Immature natural killer cell (primary cell): ENCODE measurements at places on chromosomes 3 and 15.

GRCh38 chr3:46113608-46114007 lies 86.3 kb upstream of the XCR1 start:
- no peak overlapping the region for H3K4me3 ChIP-seq
- peaks cover 5% of the 10 kb centered on the region for H3K27me3 ChIP-seq
- H3K27ac ChIP-seq, result no peak overlapping the region
- peaks cover 42% of the 10 kb centered on the region for H3K4me1 ChIP-seq
- no peak for DNase-seq

- H3K27me3 ChIP-seq, result no peaks in the 10 kb centered on the region
- peaks cover 12% of the 10 kb centered on the region for H3K36me3 ChIP-seq
- DNase-seq, result no peak
- H3K4me3 ChIP-seq, result no peak overlapping the region
- no peak overlapping the region for H3K27ac ChIP-seq
- no peaks in the 10 kb centered on the region for H3K4me1 ChIP-seq
Observed at GRCh38 chr15:34355241-34355640, 11.8 kb downstream of the LPCAT4 start.

- H3K36me3 ChIP-seq, result peaks cover 5% of the 10 kb centered on the region
- no peaks in the 10 kb centered on the region for H3K27me3 ChIP-seq
- DNase-seq, result no peak
- H3K27ac ChIP-seq, result no peak overlapping the region
- H3K4me1 ChIP-seq, result no peaks in the 10 kb centered on the region
Observed at GRCh38 chr3:197545101-197545500, 10.7 kb downstream of the BDH1 start.

DNA sequence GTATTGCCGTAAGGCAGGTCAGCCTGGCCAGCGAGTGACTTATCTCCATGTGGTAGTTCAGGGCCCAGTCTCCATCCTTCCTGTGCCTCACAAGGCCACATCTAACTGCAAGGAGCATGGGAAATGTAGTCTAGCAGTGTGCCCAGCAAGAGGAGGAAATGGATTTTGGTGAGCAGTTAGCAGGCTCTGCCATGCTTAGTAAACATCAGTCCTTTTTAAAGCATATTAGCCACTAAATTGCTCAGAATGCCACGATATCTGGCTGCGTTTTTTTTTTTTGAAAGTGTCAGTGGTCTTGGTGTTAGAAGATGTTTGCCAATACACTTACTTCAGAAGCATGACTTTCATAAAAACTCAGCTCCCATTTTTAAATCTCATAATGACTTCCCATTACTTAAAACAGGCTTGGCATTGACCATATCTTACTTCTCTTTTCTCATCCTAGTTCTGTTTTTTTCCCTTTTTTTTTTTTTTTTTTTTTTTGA lies 470.2 kb upstream of the TPRG1 start:
- no peak overlapping the region for H3K4me3 ChIP-seq
- peak overlapping the region; percentile 54 for H3K27ac ChIP-seq
- no peaks in the 10 kb centered on the region for H3K27me3 ChIP-seq
- H3K4me1 ChIP-seq, result peaks cover 40% of the 10 kb centered on the region
- no peak for DNase-seq
- peaks cover 7% of the 10 kb centered on the region for H3K36me3 ChIP-seq

DNA sequence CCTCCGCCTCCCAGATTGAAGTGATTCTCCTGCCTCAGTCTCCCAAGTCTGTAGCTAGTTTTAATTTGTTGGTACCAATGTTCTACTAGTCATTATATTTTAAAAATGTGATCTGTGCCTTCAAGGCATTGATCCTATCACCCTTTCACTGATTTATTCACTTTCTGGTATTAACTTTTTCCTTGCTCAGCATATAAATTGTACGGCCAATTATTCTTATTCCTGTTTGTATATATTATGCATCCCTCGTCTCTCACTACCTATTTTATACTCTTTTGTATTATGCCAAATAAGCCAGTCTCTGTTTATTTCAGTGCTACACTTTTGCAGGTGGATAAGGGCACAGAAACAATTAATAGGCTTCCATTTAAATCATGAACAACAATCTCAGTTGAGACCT lies 620.2 kb upstream of the BCHE start:
- H3K4me1 ChIP-seq, result no peaks in the 10 kb centered on the region
- DNase-seq, result no peak
- no peaks in the 10 kb centered on the region for H3K36me3 ChIP-seq

DNA sequence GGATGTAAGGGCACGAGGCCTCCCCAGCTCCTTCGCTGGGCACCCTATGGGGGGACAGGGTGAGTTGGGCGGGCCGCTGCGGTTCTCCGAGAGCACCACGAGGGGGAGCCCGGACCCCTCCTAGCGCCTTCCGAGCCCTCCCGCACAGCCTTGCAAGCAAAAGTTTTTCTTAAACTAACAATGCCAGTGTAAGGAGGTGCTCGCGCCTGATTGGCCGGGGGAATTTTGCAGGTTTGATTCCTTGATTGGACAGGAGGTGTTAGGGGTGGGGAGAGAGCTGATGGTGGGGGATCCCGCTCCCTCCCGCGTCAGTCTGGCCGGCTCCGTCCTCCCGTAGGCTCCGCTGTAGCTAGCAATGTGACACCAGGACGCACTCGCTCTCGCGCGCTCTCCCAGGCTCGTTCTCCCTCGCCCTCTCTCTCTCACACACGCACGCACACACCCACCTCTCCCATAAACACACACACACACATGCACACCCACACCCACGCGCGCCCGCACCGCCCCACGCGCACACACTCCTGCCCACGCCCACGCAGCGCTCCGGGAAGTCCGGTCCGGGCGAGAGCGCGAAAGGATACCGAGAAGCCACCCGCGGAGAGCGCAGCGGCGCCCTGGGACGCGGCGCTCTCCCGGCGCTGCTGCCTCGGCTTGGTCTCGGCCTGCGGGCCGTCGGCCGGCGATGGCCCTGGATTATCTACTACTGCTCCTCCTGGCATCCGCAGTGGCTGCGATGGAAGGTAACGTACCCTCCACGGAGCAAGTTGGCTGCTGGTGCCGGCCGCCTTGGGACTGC lies at the start of gene EPHB1:
Gene EPHB1, plus strand, starts transcription at position 311 of the 796 bp plus-strand sequence.
- DNase-seq, result peak; percentile 19
- H3K4me3 ChIP-seq, result peak within 1 kb of the TSS; percentile 83
- peaks cover 19% of the 10 kb centered on the region for H3K27me3 ChIP-seq
- H3K36me3 ChIP-seq, result no peaks in the 10 kb centered on the region
- peaks cover 8% of the 10 kb centered on the region for H3K4me1 ChIP-seq

- DNase-seq, result no peak
- no peaks in the 10 kb centered on the region for H3K36me3 ChIP-seq
- no peak overlapping the region for H3K4me3 ChIP-seq
Observed at GRCh38 chr3:55554634-55555425, 67.7 kb upstream of the WNT5A start.
